Calu3 (cell line): ENCODE measurements at places on chromosomes 2 and 18. TPM values are rescaled to one million over a fixed set of nuclear protein-coding genes. Genes with fewer than 3 reads are reported as not detected.

Gene FAM124B
- total RNA-seq: not detected in 2 replicates

Gene IGFBP5
- total RNA-seq: 8.7 and 14.8 TPM in 2 replicates

Gene MBD1
- 70.5 and 88.0 TPM in 2 replicates for total RNA-seq

Gene CNGA3
- not detected in 2 replicates for total RNA-seq

- DNase-seq: peak; percentile 24
Observed at GRCh38 chr2:71856773-71857525, 290.7 kb downstream of the CYP26B1 start.

- DNase-seq: no peak
Observed at GRCh38 chr2:134457353-134457752, 203.5 kb downstream of the MGAT5 start.

DNA sequence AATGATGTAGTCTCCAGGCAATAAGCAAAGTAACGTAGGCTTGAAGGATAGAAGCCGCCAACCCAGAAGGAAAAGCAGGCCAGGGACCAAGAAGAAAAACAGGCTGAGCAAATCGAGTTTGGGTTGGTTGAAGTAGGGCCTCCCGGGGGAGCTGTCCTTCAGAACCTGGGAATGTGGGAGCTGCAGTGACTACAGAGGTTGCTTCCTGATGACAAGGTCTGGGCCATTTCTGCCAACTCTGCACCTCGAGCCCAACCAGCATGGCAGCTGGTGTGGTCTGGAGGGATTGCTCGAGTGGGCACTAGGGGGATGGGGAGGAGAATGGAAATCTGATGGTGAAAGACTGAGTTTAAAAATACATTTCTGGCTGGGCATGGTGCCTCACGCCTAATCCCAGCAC is 14.1 kb downstream of the ACMSD start:
- DNase-seq: no peak

GRCh38 chr2:85340034-85340892 is 12.5 kb upstream of the TGOLN2 start:
- no peak for DNase-seq
